ENCODE measurements at places on chromosomes 7 and 10.

- no peak for DNase-seq
Measured at GRCh38 chr10:88113657-88114272, 250.3 kb downstream of the PTEN start.

GRCh38 chr10:52322323-52322722, 8.2 kb downstream of the DKK1 start:
- no peak for DNase-seq

DNA sequence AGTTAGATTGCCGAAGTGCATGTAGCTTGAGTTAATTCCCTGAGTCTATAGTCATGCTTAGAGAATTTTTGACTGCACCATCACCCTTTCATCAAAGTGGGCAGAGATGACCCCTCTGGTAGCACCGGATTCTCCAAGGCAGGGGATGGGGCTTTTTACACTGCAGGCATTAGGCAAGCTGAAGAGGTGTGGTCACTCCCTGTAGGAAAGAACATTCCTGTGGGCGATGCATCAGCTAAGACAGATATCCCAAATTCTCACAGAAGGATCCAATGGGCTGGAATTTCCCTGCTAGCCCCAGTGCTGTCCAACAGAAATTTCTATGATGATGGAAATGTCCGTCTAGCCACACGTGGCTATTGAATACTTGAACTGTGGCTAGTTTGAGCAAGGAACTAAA, 118.2 kb downstream of the ADAM12 start:
- no peak for DNase-seq

DNA sequence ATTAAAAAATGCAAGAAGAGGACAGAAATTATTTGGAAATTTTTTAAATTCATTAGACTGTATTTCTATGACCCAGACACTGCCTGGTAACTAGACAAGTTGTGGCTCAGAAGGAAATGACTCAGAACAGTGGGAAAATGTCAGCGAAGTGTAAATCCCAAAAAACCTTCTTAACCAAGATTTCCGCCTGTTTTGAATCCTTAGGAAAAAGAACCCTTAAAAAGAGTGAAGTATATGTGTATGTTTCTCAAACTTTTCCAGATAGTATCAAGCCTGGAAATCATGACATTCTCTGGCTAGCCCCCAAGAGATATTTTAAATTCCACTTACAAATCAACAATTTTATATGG, 42.7 kb upstream of the PLXNA4 start:
- no peak for DNase-seq

DNA sequence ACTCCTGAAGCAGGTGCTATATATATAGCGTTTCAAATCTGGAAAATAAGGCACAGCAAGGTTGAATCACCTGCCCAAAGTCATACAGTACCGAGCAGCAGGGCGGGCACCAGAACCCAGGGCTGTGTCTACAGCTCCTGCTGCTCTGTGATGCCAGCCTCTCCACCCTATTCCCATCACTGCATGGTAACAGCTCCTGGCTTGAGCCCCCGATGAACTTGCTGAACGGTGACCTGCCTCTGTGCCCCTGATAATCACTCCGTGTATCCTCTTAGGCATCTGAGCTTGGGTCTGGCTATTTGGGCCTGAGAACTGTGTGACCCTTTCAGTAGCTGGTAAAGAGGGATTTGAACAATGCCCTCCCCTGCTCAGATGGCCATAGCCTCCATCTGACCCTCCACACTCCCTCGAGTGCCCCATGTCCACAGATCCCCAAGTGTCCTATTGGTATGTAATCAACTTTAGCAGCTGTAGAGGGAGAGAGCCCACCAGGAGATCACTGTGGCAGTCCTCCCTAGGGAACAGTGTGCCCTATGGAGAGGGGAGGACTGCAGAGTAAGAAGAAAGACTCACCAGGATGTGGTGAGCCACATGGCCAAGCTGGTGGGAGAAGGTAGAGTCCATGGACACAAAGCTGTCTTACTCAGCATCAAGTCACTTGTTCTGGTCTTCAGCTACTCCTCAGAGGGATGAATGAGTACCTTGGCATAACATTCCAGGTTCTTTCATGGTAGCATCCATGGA, 1.1 kb upstream of the ARHGAP22 start:
- DNase-seq, result no peak

GRCh38 chr7:39609113-39609934, 14.0 kb upstream of the RALA start:
- DNase-seq, result no peak

- no peak for DNase-seq
Measured at GRCh38 chr10:105952153-105952552, 1212.4 kb downstream of the SORCS1 start.

DNA sequence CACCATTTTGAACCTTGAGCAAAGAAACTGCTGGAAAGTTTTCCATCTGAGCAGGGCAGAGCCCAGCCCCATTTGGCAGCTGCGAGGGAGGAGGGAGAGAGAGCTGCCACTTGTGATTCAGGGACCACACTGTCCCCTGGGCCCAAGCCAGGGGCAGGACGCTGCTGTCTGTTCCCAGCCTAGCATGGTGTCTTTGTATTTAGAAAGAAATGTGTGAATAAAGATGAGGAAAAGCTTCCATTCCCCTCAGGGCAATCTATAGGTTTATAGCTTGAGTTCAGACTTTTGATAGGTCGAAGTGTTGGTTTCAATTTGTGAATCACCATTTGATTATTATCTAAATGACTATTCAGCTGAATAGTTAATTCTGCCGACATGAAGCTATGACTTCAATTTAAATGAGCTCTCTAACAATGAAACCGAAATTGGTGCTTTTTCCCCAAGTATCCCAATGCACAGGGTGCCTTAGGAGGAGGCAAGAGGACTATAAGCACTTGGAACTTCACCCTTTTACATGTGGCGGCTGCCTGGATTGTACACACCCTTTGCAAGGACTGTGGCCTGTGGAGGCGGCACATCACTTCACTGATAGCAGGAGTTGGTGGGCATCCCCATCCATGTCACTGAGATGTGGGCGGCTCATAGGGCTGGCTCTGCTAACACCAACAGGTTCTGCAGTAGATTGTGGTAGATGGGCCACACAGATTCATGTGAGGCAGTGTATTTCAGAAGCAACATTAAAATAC, 223.5 kb downstream of the CCDC3 start:
- no peak for DNase-seq

DNA sequence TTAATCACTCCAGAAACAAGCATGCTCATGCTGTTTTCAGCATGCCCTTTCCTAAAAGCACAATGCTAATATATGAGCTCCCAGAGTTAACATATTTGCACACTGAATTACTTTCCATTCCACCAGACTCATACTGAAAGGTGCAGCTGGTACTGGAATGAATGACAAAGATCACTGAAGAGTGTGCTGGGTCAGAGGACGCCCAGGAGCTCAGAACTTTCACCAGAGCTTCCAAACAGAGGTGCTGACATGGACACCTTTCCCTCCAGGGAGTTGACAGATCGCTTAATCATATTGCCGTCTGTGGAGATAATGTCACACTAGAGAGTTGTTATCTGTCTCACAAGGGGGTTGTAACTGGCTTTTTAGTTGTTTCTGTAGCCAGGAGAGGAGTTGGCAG, 292.9 kb downstream of the LHFPL3 start:
- no peak for DNase-seq

- DNase-seq, result no peak
Measured at GRCh38 chr10:943334-944033, 12.0 kb upstream of the LARP4B start.

GRCh38 chr7:27513885-27514284, 148.8 kb downstream of the HIBADH start:
- DNase-seq, result no peak

- DNase-seq, result no peak
Measured at GRCh38 chr7:117830422-117830954, 42.8 kb downstream of the CTTNBP2 start.

DNA sequence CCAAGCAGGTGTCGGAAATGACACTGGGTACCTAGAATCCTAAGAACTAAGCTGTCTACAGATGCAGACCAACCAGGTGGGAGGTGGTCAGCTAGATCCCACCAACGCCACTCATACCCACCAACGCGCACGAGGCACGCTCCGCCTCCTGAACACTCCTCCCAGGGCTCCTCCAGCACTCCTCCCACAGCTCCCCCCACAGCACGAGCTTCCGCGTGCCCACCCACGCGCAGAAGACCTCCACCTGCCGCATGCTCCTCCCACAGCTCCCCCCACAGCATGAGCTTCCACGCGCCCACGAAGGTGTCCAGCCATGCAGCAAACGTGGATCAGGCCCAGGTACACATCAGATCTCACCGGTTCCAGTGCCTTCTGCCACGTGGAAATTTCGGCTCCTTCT, 196.0 kb downstream of the MAD1L1 start:
- DNase-seq, result no peak

DNA sequence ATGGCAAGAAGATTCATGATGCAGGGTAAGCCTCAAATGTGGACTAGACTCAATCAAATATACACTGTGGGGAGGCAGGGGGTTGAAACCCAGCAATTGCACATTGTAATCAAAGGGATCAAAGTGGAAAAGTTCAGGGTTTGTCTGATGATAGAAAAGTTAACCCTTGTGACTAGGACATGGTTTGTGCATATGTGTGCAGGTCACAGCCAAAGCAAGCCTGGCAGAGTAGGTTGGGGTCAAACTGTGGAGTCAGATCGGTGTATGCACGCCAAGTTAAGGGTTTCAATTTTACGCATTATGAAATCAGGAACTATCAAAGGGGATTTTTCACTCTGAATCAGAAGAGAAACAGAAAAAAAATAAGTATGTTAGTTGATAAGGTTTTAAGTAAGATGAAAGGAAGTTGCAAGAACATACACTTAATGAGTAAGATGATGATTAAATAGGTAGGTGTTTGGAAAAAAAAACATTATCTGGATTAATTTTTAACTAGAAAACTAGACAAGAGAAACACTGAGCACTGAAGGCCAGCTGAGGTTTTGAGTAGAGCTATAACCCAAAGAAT, 188.3 kb downstream of the DGKB start:
- DNase-seq, result no peak
